ENCODE measurements at places on chromosomes 6 and 20.

DNA sequence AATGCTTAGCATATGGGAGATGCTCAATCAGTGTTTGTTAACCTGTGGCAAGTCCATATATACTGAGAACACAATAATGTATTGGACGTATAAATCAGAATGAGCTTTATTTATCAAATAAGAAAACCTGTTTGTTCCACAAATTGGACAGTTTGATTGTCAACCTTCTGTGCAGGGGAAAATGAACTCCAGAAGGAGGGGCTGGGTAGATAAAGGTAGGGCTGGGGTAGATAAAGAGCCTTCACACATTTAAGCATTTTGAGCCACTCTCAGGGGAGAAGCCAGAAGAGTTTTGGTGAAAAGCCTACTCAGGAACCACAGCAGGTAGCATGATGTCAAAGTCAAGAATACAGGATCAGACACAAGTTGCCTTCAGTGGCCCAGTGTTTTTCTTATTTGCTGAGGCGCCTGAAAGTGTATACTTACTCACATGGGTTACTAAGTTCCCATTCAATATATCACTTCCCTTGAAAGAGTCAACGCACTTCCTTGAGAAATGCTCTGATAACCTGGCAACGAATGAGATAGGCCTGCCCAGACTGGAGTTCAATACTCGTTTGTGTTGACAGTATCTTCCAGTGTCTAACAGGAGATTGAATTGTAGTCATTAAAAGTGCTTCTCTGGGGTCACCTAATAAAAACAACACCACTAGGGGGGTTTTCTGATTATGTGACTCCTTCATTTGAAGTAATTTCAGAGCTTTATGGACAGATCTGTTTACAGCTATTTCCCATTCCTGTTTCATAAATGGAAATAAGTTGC is 263.9 kb upstream of the CITED2 start:
- DNase-seq = no peak

- no peak for DNase-seq
Measured at GRCh38 chr6:18323935-18324705, 59.8 kb upstream of the DEK start.

DNA sequence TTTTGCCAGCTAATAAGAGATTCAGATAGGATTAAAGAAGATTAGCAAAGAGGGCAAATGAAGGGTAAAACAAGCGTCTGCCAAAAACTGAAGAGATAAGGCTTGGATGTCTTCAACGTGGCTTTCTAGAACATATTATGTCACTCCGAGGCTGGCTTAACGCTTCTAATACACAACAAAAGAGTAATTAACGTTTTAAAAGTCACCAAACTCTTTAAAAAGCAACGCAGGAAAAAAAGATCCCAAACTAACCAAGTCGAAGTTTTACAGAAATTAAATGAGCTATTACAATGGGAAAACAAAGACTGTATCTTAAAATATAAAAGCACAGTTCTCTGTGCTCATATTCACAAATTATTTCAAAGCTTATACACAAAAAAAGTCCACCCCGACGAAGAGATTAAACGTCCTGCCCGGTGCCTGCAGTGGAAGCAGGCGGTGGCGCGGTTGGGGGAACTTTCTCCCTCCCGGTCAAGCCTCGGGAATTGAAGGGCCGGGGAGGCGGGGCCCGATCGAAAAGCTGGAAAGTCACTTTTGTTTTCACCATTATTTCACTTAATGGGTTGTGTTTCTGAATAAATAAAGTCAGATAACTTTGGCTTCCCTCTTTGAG is 1.2 kb downstream of the MAK start:
- no peak for DNase-seq

GRCh38 chr20:62080249-62080990 is 14.7 kb upstream of the TAF4 start:
- no peak for DNase-seq

DNA sequence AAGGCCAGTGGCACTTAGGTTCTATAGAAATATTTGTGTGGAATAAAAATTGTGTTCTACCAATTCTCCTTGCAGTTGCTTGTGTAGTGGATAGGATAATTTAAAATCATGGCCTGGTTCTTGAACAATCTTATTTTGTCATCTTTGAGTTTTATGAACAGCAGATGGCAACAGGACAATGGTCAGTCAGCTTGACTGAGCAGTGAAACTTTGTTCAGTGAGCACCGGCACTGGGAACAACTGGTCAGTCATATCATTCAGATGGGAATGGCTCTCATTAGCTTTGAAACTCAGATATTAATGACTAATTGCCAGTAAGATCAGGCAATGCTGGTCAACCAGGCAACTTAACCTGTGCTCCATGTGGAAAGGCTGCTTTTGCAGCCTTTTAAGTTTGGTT is 129.2 kb downstream of the BCKDHB start:
- no peak for DNase-seq

DNA sequence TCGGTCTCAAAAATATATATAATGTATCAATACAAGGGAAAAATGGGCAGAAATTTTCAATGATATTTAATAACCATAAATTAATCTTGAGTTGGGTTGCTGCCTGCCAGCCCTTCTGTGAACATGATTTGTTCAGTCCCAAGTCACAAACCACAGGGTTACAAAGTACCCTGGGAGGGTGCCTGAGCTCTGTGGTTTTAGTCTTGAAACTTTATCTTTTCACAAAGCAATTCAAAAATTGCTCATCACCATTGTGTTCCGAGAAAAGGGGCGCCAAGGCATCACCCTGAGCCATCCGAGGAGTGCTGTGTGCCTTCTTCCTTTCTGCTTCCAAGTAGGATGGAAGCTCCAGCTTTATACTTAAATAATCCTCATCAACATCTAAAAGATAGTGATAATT is 141.6 kb upstream of the AKAP12 start:
- DNase-seq = peak; percentile 0

- DNase-seq = no peak
Measured at GRCh38 chr20:57513199-57513598, 11.7 kb downstream of the CTCFL start.

- DNase-seq = no peak
Measured at GRCh38 chr6:13678255-13678983, 33.2 kb downstream of the RANBP9 start.

GRCh38 chr6:100464903-100465700 is at the start of gene SIM1:
TSS of gene SIM1 (minus strand) at chr6:100464921. CDS start at chr6:100463468, 1,453 bp downstream.
- DNase-seq = no peak

DNA sequence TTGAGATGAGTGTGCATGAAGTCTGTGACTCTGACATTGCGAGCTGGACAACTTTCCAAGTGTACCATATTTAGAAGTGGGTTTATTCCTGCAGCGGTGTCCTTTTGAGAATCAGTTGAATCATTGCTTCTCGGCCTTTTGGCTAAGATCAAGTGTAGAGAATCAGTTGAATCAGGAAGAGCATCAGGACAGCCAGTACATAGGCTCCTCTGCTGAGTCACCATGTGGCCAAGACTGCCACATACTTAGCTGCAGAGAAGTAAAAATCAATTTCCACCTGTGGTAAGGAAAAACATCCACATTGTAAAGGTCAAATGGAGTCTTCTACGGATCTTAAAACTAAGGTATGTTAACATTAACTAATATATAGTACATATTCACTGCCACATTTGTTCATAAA is 428.4 kb upstream of the MARCKS start:
- DNase-seq = no peak

- no peak for DNase-seq
Measured at GRCh38 chr6:154555073-154555677, 44.7 kb upstream of the CNKSR3 start.

GRCh38 chr6:130129762-130130246 is 92.9 kb downstream of the SAMD3 start:
- DNase-seq = no peak

DNA sequence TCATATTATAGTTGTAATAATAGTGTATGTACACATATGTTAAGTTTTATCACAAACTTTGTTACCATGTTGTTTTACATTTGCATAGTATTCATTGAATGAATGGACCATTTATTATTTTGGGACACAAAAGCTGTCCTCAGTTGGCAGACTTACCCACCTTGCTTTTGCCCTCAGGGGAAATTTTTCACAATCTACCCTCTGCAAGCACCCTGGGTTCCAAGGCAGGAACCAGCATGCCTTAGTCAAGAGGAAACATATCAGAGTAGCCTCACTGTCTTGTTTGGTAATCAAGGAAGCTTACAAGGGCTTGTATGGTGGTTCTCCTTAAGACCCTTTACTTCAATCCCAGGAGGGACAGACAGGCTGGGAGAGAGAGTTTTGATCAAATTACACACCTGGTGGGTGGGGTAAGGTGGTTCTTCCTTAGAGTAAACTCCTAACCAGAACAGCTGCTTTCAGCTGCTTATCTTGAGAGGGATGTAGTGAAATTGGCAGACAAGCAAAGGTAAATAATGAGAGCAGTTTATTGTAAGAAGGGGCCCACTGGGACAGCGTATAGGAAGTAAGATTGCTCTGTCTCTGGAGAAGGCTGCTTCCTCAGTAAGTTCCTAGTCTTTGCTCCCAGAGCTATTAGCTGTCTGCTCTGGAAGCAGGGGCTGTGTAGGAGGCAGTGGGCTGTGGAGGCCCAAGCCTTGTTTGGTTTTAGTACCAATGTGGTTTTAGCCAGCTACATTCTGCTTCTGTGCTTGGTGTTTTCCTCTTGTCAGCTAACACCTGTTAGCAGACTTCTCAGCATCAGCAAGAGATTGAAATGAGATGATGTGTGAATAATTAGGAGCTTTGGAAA is 31.1 kb downstream of the BRPF3 start:
- no peak for DNase-seq

GRCh38 chr6:158536891-158537798 is 22.7 kb upstream of the TMEM181 start:
- DNase-seq = no peak

DNA sequence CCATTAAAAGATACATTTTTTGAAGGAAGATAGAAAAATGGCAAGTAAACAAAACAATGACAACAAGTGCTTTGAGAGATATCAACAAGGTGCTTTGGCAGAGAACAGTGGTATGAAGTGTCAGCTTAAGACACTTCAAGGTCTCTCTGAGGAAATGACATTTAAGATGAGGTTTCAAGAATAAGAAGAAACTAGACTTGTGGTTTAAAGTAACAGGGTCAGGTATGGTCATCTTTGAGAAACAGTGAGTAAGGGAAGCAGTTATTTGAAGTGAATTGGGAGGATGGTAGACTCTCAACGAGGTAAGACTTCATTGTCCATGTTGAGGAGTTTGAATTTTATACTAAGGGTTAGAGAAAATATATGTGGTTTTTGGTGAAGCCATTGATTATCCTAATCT is 77.8 kb downstream of the SYCP2L start:
- DNase-seq = no peak

DNA sequence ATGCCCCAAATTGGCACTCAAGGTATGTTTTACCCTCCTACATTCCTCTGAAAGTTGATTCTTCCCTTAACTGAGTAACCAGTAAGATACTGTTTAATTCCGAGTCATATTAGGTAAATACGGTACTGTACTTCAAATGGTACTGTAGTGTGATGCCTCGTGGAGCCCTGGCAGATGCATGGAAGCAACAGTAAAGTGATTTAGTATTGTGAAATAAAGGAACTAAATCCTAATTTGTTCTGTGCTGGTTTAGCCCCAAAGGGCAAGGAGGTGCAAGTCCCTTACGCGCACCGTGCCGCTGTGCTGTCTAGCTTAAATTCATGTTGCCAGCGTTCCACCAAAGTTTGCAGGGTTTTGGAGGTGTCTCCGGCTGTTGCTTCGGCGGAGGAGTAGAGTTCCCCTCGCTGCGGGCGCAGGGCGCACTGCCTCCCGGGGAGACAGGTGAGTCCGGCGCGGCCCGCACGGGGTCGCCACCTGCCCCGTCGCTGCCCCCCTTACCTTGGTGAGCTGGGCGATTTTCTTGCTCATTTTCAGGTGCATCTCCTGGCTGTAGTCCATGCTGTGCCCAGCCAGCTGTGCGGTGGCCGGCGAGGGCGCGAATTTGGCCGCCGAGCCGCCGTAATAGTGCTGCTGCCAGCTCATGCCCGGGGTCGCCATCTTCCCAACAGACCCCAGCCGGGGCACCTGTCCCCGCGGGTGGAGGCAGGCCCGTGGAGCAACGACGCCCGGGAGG is 655 bp downstream of the FAM184A start:
- peak; percentile 8 for DNase-seq

- no peak for DNase-seq
Measured at GRCh38 chr6:84390851-84391250, 163.4 kb upstream of the CEP162 start.

GRCh38 chr6:28922004-28922820 is 1.6 kb downstream of the TRIM27 start:
- DNase-seq = no peak

- DNase-seq = no peak
Measured at GRCh38 chr6:160519603-160520042, 144.5 kb downstream of the LPA start.

Measured in stimulated activated CD8-positive, alpha-beta memory T cell treated with anti-CD3 and anti-CD28 coated beads, Interleukin-7, amount 100 ng/mL, for 48 hours (primary cell).